ENCODE measurements at places on chromosomes 3 and 15.
A peak's percentile ranks its signal among the peaks of the same experiment; 100 is the strongest.

- DNase-seq: no peak
Observed at GRCh38 chr3:112372396-112372795, 39.4 kb downstream of the CD200 start.

- no peak for DNase-seq
Observed at GRCh38 chr15:31308185-31308639, 18.4 kb upstream of the KLF13 start.

GRCh38 chr15:67955252-67955651, 98.9 kb upstream of the PIAS1 start:
- no peak for DNase-seq

- no peak for DNase-seq
Observed at GRCh38 chr3:25495726-25496253, 67.7 kb downstream of the RARB start.

DNA sequence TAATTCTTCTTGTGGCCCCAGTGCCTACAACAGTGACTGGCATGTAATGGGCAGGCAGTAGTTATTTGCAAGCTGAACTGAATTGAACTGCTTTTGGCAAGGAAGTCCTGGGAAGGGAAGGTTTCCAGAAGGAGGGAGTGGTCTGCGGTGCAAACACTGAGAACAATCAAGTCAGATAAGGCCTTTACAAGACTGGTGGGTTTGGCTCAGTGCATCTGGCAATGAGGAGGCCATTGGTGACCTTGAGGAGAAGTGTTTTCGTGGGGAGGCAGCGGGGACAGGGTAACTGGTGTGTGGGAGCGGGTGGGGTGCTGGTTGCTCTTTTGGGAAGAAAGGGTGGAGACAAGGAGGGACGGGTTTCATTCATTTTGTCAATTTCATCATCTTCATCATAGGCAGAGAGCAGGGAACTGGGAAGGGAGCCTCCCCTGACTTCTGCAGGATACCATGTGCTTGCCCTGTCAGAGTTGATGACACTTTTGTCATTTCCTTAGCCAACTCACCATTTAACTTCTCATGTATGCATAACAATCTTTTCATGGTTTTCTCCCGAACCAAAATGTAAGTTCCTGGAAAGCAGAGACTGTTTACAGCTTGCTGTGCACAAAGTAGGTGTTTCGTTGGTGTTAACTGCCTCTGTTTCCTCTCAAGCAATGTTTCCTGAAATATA, 8.4 kb upstream of the EHD4 start:
- no peak for DNase-seq

DNA sequence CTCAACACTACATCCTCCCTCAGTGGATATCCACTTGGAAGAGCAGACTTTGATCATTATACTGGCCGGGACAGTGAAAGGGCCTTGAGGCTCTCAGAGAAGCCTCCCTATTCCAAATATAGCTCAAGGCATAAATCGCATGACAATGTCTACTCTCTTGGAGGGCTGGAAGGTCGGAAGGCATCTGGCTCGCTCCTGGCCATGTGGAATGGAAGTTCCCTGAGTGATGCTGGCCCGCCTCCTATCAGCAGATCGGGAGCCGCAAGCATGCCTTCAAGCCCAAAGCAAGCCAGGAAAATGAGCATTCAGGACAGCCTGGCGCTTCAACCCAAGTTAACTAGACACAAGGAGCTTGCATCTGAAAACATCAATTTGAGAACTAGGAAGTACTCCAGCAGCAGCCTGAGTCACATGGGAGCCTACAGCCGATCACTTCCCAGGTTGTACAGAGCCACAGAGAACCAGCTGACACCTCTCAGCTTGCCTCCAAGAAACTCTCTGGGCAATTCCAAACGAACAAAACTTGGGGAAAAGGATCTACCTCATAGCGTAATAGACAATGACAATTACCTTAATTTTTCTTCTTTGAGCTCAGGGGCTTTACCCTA, 25.4 kb downstream of the PHLDB2 start:
- DNase-seq: no peak

DNA sequence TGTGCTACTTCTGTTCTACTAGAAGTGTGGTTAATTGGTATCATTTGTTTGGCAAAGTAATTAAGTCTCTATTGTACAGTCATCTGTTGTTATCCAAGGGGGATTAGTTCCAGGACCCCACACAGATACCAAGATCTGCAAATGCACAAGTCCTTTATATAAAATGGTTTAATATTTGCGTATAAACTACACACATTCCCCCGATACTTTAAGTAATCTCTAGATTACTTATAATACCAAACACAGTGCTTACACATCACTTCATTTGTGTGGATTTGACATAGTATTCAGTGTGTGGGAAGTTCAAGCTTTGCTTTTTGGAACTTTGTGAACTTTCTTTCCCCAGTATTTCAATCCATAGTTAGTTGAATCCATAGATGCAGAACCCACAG, 50.5 kb upstream of the ABI3BP start:
- no peak for DNase-seq

DNA sequence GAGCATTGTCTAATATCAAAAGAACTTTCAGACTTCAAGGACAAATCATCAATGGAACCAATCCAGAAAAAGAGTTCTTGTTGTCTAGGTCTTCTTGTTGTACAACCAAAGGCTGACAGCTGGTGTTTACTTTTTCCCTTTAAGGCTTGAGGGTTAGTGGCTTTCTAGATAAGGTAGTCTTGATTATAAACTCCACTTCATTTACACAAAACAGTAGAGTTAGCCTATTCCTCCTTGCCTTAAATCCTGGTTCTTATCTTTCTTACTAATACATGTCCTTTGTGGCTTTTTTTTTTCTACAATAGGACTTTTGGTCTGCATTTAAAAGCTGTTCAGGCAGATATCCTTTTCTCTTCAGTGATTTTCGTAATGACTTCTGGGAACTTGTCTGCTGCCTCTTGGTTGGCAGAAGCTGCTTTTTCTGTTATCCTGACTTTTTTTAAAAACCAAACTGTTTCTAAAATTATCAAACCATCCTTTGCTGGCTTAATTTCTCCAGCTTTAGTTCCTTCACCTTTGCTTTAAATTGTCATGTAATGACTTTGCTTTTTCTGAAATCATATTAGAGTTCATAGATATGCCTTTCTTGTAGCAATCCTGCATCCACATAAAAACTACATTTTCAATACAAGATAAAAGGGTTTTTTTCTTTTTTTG, 44.8 kb downstream of the STRIT1 start:
- DNase-seq: no peak

- no peak for DNase-seq
Observed at GRCh38 chr3:102226463-102226862, 208.4 kb upstream of the ZPLD1 start.

- no peak for DNase-seq
Observed at GRCh38 chr3:129424185-129424841, 4.1 kb downstream of the EFCAB12 start.

- DNase-seq: no peak
Observed at GRCh38 chr3:61060411-61060861, 190.8 kb downstream of the FHIT start.

DNA sequence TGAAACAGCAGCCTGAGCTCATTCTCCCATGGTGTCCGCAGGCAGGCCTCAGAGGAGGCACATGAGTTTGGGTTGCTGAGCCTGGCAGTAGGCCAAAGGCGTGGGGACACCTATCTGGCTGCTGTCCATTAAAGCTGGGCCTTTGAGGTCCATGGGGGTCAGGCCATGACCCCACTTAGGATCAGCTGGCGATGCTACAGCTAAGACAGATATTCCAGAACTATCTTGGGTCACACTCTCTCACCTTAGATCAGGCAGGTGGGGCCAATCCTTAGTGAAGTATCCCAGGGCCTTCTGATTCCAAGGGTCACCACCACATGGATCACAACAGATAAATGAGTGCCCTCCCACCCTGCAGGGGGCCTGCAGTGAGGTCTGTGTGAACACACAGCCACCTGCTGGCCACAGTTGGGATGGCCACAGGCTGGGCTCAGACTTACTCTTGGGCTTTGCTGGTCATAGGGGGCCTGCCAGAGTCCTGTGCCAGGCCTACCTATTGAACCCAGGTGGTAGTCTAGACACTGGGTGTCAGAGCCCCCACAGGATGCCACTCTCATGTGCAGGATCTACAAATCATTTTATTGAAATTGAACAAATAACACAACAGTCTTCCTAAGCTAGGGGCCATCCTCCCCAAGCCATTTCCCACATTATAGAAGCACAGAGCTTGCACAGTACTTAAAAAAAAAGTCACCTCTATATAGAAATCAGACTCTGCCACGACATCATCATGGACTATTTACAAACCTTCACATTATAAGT, 2.0 kb upstream of the HYAL2 start:
- DNase-seq: peak; percentile 80

GRCh38 chr15:57505949-57506391, 85.7 kb upstream of the MYZAP start:
- no peak for DNase-seq

GRCh38 chr15:85600001-85600400, 194.7 kb downstream of the KLHL25 start:
- DNase-seq: no peak

DNA sequence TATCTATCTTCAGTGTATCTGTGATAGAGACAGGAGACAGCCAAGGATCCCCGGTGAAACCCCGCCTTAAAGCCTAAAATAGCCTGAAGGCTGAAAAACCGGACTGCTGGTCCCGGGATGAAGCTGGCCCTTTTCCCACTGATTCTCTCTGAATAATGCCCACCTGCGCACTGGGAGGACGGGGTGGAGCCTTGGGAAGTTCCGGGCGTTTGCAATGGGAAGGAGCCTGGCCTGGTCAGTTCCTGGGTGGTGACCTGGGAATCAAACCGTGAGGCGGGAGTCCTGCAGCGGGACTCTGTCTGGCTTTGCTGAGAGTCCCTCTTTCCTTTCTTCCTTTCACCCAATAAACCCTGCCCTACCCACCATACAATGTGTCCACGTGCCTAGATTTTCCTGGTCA, 157.9 kb downstream of the C3orf38 start:
- DNase-seq: no peak

GRCh38 chr3:64623125-64623524, 64.7 kb downstream of the ADAMTS9 start:
- no peak for DNase-seq

DNA sequence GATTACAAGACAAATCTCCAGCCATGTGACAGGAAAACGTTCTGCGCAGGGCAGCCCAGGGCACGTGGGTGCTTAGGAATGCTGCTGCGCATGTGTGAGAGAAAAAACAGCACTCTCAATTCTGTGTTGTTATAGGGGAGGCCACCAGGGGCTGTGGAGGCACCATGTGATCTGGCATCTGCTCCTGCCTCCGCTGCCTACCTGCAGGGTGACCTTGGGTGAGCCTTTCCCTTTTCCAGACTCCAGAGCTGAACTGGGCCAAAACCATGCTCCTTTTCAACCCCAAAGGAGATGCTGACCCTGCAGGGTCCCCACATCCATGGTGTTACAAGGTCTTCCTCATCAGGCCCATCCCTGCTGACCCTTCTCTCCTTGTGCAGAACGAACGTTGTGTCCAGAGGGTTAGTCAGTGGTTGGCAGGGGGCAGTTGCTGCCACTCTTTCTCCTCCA, 81.5 kb upstream of the RASGRF1 start:
- DNase-seq: peak; percentile 50

GRCh38 chr15:83164111-83164770, 43.4 kb downstream of the HDGFL3 start:
- DNase-seq: no peak

- no peak for DNase-seq
Observed at GRCh38 chr3:121567649-121568048, at the start of gene ARGFX. Gene ARGFX, plus strand, starts transcription at chr3:121567949. Its CDS starts 2,765 bp downstream, at chr3:121570714.

DNA sequence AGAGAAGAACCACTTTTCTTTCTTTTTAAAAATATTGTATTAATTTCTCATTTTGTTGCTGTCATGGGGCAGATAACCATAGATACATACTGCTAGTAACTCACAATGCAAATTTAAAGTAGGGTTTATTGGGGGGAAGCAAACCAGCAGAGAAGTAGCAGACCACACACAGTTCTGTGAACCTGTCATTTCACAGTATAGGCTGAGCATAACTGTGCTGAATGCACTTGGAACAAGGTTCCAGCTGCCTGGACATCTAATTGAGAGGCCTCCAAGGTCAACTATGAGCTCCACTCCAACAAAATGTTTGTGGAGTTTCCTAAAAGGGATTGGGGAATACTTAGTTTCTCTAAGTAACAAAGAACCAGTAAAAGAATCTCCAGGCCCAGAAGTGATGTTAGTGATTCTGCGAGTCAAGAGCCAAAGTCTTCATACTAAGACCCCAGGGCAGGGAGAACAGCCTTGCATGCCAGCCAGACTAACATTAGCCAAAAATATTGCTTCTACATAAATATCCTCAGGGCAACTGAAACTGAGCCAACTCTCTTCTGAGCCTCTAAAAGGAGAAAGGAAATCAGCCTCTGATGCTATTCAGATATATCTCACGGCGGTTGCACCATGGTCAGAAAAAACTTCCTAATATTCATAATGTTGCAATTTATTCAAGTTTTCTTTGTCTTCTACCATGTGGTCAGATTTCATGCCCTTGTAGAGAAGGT, 856.4 kb upstream of the ALCAM start:
- no peak for DNase-seq

GRCh38 chr3:21330293-21330692, 420.7 kb downstream of the ZNF385D start:
- DNase-seq: no peak

DNA sequence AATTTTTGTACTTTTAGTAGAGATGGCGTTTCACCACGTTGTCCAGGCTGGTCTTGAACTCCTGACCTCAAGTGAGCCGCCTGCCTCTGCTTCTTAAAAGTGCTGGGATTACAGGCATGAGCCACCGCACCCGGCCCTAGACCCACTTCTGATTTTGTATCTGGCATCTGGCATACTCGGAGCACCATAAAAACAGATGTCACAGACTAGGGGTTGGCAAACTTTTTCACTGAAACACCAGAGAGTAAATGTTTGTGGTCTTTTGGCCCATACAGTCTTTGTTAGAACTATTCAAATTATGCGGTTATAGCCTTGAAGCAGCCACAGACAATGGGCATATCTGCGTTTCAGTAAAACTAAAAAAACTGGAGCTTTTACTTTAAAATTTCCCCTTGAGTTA, 110.7 kb downstream of the TJP1 start:
- no peak for DNase-seq

DNA sequence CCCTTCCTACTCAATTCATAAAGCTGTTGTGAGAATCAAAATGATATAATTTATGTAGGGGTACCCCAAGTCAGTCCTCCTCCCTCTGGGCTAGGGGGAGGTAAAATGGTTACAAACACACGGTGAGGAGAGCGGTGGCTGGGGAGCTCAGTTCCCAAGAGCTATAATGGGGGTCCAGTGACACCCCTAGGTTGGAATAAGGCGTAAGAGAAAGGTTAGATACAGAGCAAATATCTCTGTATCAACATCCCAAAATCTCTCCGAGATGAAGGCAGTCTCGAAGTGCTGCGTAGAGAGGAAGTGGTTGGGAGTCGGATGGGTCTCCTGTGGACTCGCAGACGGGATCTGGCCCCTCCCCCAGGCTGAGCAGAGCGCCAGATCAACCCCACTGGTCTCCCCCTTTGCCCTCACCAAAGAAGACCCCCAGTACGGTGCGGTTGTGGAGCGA, 1.8 kb downstream of the DUOX2 start:
- DNase-seq: no peak

Data from D341Med (cell line).